ENCODE measurements at places on chromosomes 11 and 22. TPM values are rescaled to one million over a fixed set of nuclear protein-coding genes. Genes with fewer than 3 reads are reported as not detected.

Gene APLNR
- not detected for total RNA-seq

Gene GNAZ
- total RNA-seq, result 1.4 TPM

Gene RAG2
- not detected for total RNA-seq

Gene EHF
- 0.68 TPM for total RNA-seq

Gene CHRM1
- not detected for total RNA-seq

Gene SLC22A8
- not detected for total RNA-seq

Gene FREY1
- not detected for total RNA-seq

- DNase-seq, result no peak
Measured at GRCh38 chr22:22069450-22070370, 87.1 kb upstream of the TOP3B start.

DNA sequence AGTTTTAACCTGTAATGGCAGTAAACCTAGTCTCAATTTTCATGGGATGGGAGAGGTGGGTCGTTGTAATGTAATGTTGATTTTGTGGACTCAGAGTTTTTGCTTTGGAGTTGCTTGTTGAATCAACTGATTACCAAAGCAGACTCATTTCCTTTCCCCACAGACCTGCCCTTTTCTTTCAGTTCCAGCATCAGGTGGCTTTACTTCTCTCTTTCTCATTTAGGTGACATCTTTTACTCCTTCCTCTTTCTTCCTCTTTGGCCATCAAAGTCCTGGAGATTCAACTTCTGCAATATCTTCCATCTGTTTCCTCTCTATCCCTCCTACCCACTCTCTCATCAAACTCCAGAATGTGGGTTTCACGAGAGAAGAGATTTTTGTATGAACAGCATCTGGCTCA is 313.9 kb downstream of the TMEM135 start:
- no peak for DNase-seq

- DNase-seq, result no peak
Measured at GRCh38 chr22:42271906-42272305, 1.5 kb upstream of the TCF20 start.

DNA sequence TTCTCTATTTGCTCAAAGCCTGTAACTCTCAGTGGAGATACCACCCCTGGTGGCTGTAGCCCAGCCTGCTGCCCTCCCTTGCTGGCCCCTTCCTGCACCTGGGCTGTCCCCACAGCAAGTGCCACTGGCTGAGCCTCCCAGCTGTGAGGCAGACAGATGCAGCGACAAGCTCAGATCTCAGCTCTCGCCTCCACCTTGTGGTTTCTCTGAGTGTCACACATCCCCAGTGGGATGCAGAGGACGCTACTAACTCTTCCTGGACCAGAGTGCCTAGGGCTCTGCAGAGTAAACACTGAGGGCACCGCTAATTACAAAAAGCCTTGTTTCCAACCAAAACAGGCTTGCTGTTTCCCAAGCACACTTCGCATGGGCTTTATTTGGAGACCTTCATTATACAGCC is 8.9 kb downstream of the YPEL1 start:
- peak; percentile 14 for DNase-seq

- no peak for DNase-seq
Measured at GRCh38 chr11:111477898-111478297, 34.3 kb downstream of the BTG4 start.

- DNase-seq, result peak; percentile 14
Measured at GRCh38 chr11:62193952-62194351, 3.9 kb downstream of the SCGB1D1 start.

DNA sequence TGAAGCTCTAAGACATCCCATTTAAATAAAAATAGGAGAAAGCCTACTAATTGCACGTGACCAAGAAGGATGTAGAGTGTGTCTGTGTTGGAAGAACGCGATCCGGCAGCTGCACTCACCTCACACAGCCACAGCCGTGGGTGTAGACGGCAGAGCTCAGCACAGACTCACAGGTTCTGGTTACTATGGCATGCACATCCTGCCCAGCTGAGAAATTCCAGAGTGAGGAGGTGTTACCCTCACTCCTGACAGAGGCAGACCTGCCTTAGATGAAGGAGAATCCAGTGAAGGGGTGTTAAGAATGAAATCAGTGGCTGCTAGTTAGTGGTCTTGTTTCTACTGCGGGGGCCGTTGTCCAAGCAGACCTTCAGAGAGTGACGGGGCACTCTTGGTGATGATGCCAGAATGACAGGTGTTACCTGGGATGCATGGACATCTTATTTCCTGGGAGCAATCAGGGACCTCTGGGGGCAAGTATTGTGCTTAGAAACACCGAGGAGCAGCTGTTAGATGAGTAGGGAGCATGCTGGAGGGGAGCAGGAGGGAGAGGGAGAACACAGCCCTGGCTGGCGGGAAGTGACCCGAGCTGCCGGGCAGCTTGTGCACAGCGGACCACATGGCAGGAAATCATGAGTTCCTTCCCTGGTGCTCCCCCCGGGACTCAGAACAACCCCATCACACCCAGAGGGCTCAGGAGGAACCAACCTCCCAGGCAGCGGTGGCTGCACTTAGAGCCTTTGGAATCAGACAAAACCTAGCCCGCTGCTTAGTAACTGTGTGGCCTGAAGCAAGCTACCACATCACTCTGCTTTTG is 12.3 kb downstream of the KCNJ5 start:
- DNase-seq, result peak; percentile 24

All from RPMI7951 (cell line).